ENCODE measurements at places on chromosomes 3 and 15.
A peak's percentile ranks its signal among the peaks of the same experiment; 100 is the strongest.

DNA sequence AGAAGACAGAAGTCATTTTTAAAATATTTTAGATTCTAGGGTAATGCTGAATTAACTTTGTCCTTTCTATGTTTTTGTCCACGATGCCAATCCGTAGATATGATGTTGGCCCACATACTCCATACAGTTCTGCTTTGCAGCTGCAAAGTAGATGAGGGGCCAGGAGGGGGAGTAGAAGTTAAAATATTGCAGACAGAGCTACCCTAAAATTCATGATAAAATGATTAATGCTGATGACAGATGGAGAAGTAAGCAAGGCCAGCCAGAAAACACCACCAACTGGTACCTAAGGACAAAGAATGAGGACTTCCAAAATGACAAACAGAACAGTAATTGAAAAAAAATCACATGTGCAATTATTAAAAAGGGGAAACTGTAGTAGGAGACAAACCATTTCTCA lies 756.6 kb upstream of the ARPP21 start:
- DNase-seq = no peak

GRCh38 chr3:89362496-89362895 lies 255.1 kb downstream of the EPHA3 start:
- DNase-seq = no peak

- DNase-seq = no peak
Measured at GRCh38 chr3:87236093-87236492, 9.0 kb downstream of the CHMP2B start.

DNA sequence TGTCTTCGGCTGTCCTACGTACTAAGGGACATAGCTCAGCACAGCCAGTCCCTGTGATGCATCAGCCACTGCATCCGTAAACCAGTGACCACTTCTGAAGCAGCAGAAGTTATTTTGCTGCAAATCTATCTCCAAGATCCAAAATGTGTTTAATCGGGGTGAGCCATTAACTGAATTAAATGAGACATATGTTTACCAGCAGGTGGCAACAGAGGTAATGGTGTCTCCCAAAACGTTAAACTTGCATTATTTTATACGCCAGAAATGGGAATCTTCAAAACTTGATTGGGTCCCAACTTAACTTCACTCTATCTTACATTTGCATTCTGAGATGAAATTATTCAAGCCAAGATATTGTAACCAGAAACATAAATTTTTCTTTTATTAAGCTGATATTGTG lies 75.3 kb upstream of the BOC start:
- DNase-seq = no peak

DNA sequence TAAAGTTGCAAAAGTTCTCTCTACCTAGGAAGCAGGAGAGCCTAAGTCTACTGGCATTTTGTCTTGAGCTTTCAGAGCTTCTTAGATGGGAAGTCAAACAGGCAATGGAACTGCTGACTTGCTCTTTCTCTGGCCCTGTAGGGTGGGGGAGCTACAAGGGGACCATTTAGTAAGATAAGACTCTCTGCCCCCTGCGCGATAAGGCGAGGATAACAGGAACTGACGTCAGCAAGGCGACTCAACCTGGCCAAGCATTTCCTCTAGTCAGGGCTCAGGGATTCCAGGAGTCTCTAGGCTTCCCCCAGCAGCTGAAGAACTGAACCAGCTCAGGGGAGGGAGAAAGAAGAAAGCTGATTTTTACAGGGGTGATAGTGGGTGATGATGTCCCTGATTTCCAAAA lies 5.8 kb downstream of the RARB start:
- DNase-seq = no peak

DNA sequence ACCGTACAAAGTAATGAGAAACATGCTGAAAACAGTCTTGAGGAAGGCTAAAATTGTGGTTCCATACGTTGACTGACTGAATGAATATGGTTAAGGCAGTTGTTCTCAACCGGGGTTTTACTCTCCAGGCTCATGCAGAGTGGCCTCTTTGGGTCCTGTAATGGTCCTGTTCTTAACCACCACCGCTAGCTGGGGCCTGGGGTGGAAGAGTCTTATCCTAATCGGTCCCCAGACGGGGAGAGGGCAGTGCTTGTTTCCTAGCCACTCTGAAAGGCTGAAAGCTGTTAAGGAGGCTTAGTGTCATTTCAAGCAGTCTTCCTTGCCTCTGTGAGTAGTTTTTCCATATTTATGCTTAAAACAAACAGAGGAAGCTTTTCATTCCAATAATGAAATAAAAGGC lies 32.0 kb downstream of the SELENOT start:
- no peak for DNase-seq

GRCh38 chr3:79491029-79491641 lies 276.7 kb downstream of the ROBO1 start:
- DNase-seq = no peak

GRCh38 chr15:70589728-70590127 lies 173.6 kb downstream of the UACA start:
- no peak for DNase-seq

- DNase-seq = no peak
Measured at GRCh38 chr15:101127506-101128076, 124.3 kb downstream of the CHSY1 start.

GRCh38 chr3:134148534-134148933 lies 102.1 kb downstream of the RYK start:
- DNase-seq = no peak

DNA sequence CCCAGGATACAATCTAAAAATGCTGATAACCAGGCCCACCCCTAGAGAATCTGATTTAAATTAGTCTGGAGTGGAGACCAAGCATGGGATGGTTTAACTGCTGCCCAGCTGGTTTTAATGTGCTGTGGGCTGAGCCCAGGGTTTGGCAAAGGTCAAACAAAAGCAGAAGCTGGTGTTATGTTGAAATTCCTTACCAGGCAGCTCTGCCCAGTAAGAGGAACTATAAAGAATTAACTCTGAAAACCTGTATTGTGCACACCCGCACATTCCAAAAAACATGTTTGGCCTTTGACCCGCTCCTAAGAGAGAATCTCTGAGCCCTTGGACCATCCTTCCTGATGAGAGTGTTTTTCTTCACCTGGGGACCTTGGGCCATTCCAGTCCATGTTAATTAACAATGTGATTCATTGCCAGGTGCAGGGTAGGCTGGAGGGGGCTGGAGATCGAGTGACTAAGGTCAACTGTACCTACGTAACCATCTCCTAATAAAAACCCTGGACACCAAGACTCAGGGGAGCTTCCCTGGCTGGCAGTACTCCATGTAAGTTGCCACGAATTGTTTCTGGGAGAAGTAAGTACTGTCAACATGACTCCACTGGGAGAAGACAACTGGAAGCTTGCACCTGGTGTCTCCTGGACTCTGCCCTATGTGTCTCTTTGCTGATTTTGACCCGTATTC lies 10.9 kb downstream of the CCDC13 start:
- no peak for DNase-seq

GRCh38 chr3:139122221-139122581 lies 77.5 kb upstream of the PRR23C start:
- no peak for DNase-seq

DNA sequence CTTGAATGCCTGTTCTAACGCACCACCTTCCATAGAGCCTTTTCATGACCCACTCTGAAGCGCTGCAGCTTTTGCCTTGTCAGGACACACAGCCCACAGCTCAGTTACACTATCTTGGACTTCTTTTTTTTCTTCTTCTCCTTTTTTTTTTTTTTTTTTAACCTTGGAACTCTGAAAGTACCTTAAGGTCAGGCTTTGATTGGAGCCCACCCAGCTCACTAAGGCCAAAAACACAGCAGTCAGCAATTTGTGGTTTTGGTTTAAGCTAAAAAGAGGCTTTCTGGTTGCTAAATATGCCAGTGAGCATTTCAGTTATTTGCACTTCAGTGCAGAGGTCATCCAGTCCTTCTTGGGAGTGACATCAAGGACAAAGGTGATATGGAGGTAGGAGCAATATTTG lies 1.7 kb downstream of the SLC25A20 start:
- no peak for DNase-seq

- no peak for DNase-seq
Measured at GRCh38 chr3:155525324-155525833, 219.5 kb downstream of the PLCH1 start.

- no peak for DNase-seq
Measured at GRCh38 chr3:79953591-79954101, 185.8 kb upstream of the ROBO1 start.

DNA sequence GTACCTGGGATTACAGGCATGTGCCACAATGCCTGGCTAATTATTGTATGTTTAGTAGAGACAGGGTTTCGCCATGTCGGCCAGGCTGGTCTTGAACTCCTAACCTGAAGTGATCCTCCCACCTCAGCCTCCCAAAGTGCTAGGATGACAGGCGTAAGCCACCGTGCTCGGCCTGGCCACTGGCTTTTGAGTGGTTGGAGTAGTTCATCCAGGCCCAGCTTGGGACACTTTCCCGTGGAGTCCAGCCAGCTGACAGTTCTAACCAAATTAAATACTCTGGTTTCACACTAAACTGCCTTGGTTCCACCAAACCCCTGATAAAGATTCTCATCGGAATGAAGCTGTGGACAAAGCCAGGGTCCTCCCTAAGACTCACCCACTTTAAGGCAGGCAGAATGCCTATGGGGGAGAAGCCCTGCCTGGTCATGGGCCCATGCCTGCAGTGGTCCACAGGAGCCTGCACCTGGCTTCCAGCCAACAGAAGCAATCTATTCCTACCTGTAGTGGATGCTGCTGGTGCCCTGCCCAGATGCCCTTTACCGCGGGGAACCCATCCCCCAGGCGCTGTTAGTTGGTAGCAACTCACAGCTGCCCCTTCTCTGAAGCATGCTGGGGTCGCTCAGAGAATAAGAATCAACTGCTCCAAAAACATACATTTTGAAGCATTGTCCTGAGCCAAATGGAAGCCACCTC lies 5.2 kb upstream of the SLC28A1 start:
- DNase-seq = no peak

DNA sequence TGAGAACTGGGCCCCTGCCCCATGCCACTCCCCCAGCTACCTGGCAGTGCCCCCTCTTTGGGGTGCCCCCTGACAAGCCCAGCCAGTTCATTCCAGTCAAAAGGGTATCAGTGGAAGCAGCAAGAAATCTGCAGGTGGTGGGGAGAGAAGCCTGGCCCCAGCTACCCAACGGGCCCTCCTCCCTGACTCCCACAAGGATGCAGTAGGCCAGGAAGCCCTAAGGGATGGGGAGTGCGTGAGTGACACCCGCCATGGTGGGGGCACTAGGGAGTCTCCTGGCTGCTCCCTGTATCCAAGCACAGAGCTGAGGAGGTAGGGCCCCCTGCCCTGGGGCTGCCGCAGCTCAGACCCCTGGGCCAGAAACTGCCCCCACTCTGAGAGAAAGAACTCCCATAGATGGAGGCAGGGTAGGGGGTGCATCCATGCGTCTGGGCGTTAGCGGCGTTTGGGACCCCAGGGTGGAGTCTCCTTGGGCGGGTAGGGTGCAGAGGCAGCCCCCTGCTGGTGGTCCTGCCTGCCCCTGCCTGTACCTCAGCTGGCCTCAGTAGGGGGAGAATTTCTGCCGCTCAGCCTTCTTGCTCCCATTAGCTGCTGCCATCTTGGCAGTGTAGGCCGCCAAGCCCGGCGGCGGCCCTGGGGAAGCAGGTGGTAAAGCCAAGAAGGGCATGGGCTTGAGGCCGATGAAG lies 2.5 kb downstream of the GPR62 start:
- no peak for DNase-seq

DNA sequence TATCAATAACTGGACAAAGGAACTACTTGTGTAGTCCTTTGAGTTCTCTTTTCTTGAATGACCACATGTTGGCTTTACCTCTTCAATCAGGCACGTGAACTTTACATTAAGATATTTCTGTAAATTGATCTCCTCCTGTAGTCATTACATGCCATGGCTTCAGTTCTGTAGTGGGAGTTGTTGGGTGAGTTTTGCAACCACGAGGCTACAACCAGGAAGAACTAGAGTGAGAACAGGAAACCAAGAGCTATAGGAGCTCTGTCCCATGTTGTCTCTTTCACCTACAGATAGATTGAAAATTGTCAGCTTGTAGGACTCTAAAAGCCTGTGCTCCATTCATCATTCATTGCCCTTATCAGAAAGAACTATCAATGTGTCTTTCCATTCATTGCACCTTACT lies 2.0 kb downstream of the RSRC1 start:
- no peak for DNase-seq

DNA sequence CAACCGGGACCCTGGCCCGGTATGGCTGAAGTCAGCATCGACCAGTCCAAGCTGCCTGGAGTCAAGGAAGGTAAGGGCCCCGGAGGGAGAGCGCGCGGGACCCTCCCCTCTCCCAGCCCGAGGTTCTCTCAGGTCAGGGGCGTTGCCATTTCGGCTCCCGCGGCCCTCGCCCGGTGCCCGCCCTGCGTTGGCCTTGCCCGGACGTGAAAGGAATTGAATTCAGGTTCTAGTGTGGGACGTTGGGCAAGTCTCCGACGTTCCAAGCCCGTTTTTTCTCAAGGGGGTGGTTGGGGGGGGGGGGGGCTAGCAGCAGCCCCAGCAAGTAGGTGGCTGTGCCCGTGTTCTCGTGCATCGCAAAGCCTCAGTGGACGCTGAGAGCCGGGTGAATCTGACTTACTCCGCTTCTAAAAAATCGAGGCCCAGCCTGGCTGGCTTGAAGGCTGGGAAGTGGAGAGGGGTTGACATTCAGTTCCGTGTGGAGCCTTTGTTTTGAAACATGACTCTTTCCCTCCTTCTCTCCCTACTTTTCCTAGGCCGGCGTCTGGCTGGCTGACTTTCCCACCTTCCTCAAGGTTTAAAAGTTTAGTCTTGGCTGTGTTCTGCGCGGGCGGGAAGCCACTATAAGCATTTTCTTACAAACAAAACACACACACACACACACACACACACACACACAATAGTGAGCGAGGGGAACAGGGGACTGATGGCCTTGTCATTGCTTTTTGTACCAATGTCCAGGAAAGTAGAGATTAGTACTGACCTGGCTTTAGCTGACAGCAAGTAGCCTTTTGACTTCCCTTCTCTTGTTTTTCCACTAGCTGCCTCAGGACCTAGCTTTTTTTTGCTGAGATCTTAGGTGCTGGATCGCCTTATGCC lies at the start of gene UTS2B:
Gene UTS2B (minus strand): TSS at position 873 of the 876 bp plus-strand sequence. CDS start 48,337 bp downstream, outside the sequence.
- peak; percentile 47 for DNase-seq

DNA sequence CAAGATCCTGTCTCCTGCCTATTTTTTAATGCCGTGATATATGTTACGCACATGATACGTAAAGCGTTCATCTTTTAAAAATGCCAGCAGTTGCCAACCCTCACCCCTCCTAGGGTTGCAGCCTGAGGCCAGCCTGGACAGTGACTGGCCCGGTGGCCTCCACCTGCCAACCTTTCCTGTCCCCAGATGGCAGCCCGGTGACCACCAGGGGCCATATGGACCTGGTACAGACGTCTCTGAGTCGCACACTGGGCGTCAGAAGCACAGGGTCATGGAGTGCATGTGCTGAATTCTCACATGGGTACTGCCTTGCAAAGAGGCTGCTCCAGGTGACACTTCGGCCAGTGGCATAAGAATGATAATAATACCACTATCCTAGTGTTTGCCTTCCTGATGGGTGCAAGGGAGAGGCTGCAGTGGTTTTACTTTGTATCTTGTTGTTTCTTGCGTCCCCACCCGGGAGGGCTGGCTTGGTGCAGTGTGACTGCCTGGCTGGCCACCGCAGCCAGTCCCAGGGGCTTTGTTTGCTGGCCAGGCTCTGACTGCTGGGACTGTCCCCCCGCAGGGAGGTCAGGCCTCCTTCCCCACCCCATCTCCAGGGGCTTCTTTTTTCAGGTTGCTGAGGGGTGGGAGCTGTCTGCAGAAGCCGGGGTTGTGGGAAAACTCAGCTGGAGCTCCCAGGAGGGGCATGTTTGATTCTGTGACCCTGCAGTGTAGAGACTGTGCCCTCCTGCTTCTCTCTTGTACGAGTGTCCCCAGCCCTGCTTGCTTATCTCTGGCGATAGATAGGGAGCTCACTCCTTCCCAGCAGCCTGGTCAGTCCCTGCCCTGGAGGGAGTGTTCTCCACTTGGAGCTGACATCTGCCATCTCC lies 16.9 kb downstream of the FBLN2 start:
- no peak for DNase-seq

GRCh38 chr3:44334326-44334725 lies 4.2 kb upstream of the TCAIM start:
- DNase-seq = no peak
